NCI-H748 treated with DMSO at 0.1 percent for 48 hours (cell line): ENCODE measurements at places on chromosomes 4 and X.

- DNase-seq, result no peak
Observed at GRCh38 chr4:48027653-48028052, 11.1 kb downstream of the NIPAL1 start.

DNA sequence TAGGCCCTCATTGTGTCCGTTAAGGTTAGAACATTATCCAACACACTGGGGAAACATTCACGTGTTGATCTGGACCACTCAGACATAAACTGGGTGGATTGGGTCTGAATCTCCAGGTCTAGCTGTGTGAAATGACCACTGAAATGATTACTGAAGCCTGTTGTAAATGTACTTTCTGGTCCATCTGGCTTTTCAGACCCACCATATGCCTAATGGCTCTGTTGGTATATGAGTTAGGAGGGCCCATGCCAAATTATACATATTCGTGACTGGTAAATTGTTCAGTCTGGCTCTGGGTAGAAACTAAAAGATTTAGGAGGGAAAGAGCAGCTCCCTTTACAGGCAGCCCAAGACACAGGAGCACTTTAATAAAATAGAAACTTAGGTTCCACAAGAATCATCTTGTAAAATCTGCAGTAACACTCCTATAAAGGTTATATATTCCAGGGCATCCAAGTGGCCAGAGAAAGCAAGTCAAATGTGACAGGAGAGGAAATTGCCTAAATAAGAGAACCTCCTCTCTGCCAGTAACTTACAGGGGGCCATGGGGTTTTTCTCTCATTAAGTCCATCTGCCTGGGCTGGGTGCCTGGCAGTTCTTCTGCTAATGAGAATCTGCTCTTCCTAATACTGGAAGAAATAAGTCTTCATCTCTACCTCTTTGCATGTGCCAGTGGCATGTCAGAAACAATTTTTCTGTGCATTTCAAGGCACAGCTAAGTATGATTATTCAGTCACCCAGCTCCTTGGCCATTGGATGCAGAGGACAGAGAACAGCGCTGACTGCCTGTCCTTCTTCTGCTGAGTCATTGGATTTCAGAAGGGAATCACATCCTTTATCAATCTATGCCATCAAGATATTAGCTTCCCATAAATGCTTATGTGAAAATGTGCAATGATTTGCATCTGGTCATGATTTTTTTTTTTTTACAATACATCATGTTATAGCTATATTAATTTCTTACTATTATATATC lies 112.6 kb downstream of the GLRA2 start:
- DNase-seq, result no peak

DNA sequence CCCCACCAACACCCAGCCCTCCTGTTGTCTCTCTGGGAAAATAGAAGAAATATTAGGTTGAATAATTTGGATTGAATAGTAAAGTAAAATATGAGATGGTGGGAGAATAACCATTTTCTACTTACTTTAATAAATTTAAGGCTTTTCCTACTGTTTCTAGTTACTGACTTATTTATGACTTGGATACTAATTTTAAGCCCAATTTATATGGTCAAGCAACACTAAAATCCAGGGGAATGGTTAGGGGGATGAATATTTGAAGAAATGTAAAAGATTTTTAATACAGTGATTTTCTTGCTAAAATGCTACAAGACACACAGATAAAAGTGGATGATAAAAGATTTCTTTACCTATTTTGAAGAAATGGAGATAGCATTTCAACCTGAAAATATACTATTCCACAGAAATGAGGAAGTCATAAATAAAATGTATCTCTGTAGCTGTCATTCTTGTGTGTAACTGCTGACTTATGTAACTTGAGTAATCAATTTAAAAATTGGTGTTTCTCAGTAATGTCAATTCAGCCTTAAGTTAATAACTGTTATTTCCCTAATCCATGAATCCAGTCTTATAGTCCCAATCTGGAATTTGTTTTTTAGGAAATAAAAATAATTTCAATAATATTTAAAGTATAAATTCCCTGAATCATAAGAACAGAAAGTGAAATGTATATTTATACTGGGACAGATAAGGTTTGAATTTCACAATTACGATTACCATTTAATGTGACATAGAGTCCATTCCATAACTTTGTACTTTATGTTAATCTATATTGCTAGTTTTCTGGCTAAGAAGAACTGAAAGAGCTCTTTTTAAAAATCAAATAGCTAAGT lies 24.3 kb upstream of the IL2 start:
- no peak for DNase-seq

- DNase-seq, result peak; percentile 1
Observed at GRCh38 chr4:111283066-111283677, 660.3 kb upstream of the PITX2 start.

- no peak for DNase-seq
Observed at GRCh38 chrX:15820106-15821073, 30.1 kb downstream of the ZRSR2 start.

DNA sequence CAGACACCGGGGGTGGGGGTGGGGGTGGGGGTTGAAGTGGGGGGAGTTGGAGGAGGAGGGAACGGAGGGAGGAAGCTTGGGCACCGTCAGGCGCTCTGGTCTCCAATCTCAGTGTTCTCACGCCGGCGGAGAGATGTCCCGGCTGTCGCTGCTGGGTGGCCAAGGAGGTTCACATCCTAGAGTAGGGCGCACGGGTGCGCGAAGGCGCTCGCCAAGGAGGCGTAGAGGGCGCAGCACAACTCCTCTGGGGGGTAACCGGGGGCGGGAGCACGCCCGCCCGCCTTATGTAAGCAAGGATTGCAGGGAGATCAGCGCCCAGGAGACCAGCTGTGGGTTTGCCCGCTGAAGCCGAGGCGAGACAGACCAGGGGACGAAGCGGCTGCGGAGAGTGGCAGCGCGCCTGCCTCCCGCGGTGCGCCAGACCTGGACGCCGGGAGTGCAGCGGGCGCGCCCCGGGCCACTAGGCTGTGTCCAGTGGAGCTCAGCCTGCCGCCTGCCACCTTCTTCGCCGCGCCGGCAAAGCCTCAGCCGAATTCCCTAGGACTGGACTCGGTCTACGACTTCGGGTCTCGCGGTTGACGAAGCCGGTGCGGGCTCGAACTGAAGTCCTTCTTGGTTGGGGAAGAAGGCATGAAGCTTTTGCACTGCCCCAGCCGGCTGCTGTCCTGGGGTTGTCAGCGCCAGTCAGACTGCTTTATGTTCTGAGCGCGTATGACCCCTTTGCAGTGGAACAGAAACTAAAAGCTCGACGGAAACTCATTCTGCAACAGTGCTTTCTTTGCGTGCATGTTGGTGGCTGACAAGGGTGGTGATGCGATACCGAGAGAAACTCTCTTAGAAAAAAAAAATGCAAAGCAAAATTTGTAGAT lies 707 bp upstream of the UNC5C start:
- DNase-seq, result no peak

DNA sequence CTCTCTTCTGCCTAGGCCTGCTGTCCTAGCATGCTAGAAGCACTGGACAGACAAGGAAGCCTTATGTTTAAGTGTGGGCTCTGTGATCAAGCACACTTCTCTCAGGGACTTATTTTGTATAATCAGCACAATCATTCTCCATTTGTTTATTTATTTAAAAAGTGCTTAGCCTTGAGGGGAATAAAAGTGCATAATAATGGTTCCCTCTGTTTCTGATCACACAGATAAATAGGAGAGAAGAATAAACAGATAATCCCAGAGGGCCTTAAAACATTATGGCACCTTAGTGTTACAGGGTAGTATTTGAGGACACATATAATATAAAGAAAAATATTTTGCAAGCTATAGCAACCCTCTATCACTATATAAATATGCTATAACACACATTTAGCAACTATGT lies 146.5 kb downstream of the UNC5C start:
- DNase-seq, result no peak

- peak; percentile 16 for DNase-seq
Observed at GRCh38 chrX:10156199-10157031, at the start of gene CLCN4. Gene CLCN4, plus strand, starts transcription at chrX:10156975. Its CDS starts 28,058 bp downstream, at chrX:10185033.

- DNase-seq, result peak; percentile 84
Observed at GRCh38 chrX:43166874-43167273, 388.9 kb upstream of the PPP1R2C start.

DNA sequence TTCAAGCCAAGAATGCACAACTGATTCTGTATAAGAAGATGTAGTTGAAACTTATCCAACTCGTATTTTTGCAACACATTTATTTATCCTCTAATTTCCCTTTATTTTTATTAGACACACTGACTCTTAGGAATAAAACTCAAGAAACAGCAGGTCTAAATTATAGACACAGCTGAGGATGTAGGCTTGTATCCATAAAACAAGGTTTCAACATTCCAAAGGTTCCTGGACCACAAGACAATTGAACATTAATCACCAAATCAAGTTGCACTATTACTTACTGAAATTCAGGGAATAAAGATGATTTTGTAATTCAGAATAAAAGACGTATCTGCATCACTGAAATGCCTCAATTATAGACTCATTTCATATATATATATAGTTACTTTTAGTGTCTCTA lies 683.5 kb upstream of the GRIA3 start:
- no peak for DNase-seq

- no peak for DNase-seq
Observed at GRCh38 chrX:154379569-154379951, 465 bp downstream of the EMD start.

- DNase-seq, result no peak
Observed at GRCh38 chrX:104987063-104987462, 233.4 kb downstream of the TEX13A start.

- no peak for DNase-seq
Observed at GRCh38 chr4:137998666-137999429, 243.3 kb downstream of the SLC7A11 start.
